ENCODE measurements at places on chromosomes 2 and 18.
A peak's percentile ranks its signal among the peaks of the same experiment; 100 is the strongest.

GRCh38 chr2:152678808-152679207 is 38.5 kb downstream of the PRPF40A start:
- ATAC-seq, result no peak

- ATAC-seq, result no peak
Observed at GRCh38 chr2:118918017-118918416, 24.0 kb upstream of the MARCO start.

DNA sequence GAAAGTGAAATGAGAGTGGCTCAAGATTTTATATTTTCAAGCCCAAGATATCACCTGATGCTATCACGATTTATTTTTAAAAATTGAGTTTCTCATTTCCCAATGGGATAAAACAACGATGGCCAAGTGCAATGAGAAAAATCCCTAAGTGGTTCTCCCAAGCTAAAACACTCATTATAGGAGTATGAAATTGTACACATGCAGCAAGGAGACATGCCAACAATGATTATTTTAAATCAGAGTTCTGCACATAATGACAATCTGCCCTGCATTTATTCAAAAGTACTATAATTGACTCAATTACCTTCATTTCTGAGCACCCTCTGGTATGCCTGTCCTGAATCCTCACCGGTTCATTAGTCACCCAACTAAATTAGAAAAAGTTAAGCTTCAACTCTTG is 12.7 kb downstream of the CYTIP start:
- no peak for ATAC-seq

DNA sequence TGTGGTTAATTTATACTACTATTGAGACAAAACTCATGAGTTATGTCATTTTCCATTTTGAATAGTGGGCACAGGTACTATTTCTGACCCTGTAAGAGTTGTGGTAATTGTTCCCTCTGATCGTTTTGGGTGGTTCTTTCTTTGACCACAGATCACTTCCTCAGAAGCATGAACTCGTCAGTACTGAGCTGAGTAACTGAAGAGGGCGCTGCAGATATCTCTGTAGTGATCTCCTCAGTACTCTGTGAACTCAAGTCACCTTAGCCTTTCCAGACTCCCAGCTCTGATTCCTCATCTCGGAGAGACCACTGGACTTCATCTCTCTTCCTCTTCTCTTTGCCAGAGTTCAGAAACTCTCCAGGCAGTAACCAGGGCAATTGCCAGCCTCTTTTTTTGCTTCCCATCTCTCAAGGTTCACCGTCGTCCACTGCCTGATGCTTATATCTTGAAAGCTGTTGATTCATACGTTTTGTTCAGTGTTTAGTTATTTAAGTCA is 9.4 kb upstream of the IL1RL1 start:
- ATAC-seq, result no peak

DNA sequence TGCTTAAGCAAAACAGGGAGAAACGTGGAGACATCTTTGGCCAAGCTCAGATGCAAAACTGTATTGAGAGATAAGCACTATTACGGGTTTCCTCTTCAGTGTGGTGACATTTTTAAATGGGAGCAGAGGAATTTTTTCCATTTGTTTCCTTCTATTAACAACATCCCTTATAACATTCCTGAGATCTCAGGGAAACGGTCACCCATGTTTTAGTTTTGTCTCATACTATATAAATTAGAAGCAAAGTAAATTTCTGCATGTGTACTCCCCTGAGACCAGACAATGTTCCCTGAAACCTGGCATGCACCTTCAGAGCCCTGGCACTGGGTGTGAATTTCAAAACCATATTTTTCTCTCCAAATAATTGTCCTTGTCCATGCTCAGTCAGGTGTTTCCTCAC is 57.6 kb upstream of the RNF152 start:
- no peak for ATAC-seq

DNA sequence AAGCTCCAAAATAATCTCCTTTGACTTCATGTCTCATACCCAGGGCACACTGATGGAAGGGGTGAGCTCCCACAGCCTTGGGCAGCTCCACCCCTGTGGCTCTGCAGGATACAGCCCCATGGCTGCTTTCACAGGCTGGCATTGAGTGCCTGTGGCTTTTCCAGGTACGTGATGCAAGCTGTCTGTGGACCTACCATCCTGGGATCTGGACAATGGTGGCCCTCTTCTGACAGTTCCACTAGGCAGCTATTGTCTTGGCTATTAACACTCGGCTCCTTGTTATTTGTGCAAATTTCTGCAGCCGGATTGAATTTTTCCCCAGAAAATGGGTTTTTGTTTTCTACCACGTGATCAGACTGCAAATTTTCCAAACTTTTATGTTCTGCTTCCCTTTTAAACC is 634.2 kb downstream of the TSN start:
- no peak for ATAC-seq

DNA sequence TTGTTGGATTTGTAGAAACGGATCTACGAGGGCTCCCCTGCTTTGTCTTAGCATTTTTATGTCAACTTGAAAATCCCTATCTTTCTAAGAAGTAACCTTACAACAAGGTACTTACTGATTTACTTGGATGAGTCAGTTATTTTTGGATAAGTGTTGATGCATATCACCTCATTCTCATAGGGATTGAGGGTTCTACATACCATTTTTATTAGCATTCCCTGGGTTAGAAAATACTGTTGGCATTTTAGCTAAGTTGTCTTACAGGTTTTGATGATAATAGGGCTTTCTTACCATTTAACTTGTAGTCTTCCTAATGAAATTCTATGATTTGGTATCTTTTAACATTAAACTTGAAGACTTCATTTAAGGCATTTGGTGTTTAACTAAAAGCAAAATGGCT is 125.2 kb downstream of the UBE2E3 start:
- ATAC-seq, result no peak

DNA sequence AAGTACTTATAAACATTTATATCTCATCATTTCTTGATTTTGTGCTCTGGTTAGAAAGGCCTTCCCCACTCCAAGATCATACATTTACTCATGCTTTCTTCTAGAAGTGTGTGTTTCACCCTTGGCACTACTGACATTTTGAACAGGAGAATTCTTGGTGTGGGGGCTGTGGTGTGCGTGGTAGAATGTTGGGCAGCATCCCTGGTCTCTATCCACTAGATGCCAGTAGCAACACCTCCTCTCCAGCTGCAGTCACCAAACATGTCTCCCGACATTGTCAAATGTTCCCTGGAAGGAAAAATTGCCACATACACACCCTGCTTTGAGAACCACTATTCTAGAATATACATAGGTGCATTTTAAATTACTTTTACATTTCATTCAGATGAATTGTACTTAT is 8.7 kb upstream of the TGIF1 start:
- peak; percentile 61 for ATAC-seq

- ATAC-seq, result no peak
Observed at GRCh38 chr18:44510390-44510789, 170.3 kb upstream of the SETBP1 start.

- peak; percentile 69 for ATAC-seq
Observed at GRCh38 chr2:62410015-62410453, 96.0 kb downstream of the TMEM17 start.

- ATAC-seq, result no peak
Observed at GRCh38 chr18:45083226-45083855, 402.7 kb downstream of the SETBP1 start.

DNA sequence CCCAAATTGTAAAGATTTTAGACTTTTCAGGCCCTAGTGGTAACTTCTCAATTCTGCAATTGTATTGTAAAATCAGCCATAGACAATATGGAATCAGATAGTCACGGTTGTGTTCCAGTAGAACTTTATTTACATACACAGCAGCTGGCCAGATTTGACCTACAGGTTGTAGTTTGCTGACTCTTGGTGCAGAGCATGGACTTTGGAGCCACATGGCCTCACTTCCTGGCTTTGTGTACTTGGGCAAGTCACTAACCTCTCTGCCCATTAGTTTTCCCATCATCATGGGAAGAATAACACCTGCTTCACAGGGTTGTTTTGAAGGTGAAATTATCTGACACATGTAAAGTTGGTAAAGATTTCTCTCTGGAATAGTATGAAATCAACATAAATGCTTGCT is 147.6 kb downstream of the TMEM200C start:
- ATAC-seq, result no peak

GRCh38 chr2:177921726-177922125 is 150.9 kb downstream of the PDE11A start:
- no peak for ATAC-seq

DNA sequence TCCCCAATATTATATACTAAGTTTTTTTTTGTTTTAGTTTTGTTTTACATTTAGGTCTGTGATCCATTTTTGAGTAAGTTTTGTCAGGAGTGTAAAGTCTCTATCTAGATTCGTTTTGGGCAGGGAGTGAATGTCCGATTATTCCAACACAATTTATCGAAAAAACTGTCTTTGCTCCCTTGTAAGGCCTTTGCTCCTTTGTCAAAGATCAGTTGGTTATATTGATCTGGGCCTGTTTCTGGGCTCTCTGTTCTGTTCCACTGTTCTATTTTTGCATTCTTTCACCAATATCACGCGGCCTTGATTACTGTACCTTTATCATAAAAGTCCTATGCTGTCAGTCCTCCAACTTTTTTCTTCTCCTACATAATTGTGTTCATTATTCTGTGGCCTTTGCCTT is 276.5 kb upstream of the ZC3H15 start:
- ATAC-seq, result no peak

GRCh38 chr2:213161759-213162515 is 10.5 kb upstream of the IKZF2 start:
- no peak for ATAC-seq

- ATAC-seq, result no peak
Observed at GRCh38 chr2:176056406-176056805, 27.4 kb downstream of the EVX2 start.

GRCh38 chr18:57539702-57540101 is 46.8 kb downstream of the FECH start:
- ATAC-seq, result no peak

- peak; percentile 2 for ATAC-seq
Observed at GRCh38 chr2:112644933-112645309, 818 bp upstream of the SLC20A1 start.

DNA sequence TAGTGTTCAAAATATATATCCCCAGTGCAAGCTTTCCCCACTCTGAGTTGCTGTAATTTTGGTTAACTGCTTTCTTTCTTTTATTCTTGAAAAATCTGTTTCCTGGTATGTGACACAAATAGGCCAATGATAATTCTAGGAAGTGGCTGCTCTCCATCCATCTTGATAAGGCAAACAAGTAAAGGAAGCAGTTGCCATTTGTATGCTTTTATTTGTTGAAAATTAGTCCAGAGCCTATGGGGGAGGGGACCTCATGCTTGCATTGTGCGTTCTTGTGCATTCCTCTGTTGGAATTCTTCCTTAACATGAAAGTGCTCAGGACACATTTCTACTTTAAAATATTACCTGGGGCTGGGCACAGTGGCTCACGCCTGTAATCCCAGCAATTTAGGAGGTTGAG is 111.2 kb upstream of the FSHR start:
- ATAC-seq, result no peak

DNA sequence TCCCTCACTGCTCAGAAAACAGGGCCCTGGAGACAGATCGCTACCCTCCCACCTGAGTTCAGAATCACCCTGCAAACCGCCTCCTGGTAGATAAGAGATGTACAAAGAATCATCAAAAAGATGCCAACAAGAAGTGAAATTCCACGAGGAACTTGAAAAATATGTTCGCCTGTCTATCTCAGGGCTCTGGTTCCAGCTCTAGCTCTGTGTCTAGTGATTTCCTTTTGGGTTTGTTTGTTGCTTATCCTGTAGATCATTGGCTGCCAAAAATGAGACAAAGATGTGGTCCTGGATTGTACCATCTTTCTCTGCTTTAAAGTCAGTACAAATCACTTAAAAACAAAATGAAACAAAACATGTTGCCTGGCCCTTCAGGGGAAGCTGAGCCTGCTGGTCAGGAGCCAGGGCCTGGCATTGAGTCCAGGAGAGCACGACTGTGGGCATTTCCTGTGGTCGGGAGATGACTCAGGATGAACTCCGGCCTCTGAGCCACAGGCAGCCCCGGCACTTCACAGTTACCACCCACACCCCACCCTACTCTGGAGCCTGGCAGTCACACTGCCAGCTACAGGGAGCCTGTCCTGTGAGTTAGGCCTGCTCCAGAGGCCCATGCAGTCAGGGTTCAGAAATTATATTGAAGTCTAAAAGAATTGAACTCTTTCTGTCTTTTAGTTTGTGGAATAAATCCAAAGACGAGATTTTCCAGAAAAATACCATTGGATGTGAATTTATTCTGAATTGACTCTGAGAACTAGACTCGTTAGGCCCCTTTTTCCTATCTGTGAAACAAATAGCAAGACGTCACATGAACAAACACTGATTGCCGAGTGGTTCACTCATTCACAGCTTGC is 8.0 kb upstream of the ITGB6 start:
- peak; percentile 36 for ATAC-seq

DNA sequence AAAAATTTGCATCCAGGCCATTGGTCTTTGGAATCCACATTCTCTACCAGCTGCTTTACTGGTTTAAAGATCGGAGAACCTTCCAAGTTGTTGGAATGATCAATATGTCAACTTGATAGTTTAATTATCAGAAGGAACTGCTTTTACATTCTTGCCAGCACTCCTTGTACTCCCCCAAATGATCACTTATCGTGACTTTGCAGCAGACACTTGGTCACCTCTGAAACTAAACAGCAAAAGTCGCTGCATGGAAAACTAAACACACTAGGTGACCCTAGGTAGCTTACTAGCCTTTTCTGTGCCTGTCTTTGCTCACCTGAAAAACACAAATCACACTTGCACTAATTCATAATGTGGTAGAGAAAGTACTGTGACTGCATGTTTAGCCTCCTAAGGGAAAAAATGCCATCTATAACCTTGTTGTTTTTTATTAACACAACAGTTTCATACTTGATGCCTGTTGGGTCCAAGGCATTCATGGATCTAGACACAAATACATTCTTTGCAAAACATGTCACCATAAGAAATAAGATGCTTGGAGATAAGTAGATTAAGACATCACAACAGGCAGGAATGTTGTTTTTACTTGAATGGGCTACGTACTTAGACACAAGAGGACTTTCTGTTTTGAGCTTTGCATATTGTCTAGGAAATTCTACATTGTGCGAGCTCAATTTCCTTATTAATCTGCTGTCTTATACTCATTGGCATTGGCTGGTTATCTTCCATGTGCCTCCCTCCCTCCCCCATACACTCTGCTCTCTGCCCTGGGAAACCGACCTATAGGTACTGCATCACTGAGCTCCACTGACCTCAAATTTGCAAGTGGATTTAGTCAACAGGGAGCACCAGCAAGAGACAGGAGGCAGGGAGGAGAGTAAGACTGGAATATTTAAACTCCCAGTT is 219.1 kb upstream of the STK17B start:
- ATAC-seq, result no peak

- no peak for ATAC-seq
Observed at GRCh38 chr2:238598802-238599530, 172.2 kb downstream of the ASB1 start.

GRCh38 chr2:10980886-10981425 is 69.2 kb downstream of the KCNF1 start:
- ATAC-seq, result no peak

DNA sequence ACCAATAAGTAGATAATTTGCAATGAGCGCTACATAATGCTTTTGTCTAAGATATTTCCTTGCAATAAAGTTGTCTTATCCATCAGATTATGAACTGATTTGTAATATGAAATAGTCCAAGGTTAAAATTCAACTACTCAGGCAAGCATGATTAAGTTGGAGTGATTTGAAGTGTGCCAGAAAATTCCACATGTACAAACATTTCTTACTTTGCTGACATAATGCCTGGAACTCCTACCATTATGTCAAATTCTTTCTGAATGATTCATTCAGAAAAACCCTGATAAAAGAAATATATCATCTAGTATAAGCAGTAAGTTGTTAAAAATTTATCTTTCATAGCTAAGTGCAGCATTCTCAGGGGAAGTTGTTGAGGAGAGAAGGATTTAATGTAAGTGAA is 87.3 kb downstream of the CBLN2 start:
- ATAC-seq, result no peak

GRCh38 chr2:175476948-175477347 is 295.4 kb upstream of the ATP5MC3 start:
- ATAC-seq, result no peak

Measured in motor neuron (in vitro differentiated cells).